ENCODE measurements at places on chromosomes 6 and 20. TPM values are rescaled to one million over a fixed set of nuclear protein-coding genes. Genes with fewer than 3 reads are reported as not detected.

DNA sequence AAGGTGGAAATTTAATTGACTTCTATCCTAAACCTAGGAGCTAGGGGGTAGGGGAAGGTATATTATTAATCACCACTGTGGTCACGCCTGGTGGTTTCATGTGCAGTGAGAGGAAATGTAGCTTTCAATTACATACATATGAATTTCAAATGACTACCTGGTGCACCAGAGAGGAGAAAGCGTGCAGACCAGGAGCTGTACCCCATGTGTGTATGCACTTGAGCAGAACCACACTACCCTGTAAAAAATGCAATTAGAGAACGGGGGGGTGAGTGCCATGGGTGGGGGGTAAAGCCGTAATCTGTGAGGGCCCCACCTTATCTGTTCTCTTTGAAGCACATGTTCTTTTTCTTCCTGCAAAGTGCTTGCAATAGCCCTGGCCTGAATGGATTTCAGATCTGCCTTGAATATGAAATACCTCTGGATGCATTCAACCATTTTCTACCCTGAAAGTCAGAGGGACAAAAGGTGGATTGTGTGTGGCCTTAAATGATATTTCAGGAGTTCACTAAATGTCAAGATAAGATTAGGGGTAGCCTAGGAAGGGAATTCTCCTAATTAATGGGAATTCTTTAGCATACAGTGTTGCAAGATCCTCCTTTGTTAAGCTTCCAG, 30.9 kb upstream of the EDN3 start:
- no peak for DNase-seq

DNA sequence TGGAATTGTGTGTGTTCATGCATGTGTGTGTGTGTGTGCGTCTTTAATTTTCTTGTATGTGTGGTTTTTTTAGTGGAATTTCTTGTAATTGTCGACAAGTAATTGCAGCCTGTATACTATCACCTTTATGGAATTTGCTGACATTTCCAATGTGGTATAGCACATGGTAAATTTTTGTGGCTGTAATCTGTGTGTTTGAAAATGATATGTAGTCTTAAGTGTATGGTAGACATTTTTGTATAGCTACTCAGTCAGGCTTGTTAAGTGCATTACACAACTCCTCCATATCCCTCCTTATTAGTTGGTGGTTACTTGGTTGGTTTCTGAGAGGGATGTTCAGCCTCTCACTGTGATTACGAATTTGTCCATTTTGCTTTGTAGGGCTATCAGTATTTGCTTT, 384.5 kb upstream of the HSF2 start:
- DNase-seq = no peak

The MRPS26 gene
- 61.9 TPM for polyA plus RNA-seq

- DNase-seq = no peak
Observed at GRCh38 chr6:39007575-39007974, 41.0 kb upstream of the GLP1R start.

The ACSS1 gene
- polyA plus RNA-seq = 59.6 TPM

DNA sequence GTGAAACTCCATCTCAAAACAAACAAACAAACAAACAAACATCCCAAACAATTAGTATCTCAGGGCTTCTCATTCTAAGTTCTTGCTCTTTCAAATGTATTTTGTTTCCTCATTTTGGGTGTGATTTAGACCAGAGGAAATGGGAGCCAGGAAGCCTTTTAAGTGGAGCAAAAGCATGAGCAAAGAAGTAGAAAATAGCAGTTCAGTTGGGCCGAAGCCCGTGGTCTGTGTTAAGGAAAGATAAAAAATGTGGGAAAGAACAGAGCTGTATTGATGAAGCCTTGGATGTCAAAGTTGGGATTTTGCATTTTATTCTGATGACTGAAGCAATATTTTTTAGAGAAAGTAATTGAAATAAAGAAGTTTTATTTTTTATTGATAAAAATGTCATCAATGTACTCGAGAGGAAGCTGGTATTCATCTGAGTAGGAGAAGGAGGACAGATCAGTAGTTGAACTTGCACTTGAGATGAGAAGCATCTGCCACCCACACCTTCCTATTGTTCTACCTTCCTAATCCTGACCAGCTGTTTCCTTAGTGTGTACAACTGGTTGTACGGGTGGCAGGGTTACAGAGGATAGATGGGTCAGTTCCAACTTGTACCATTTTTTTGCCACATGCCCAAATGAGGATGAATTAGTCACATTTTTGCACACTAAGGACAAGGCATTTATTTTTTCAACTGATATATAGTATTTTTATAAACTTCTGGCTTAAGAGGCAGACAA, 56.1 kb downstream of the KIAA0408 start:
- DNase-seq = no peak

All from CD8-positive, alpha-beta memory T cell (primary cell).